ENCODE measurements at places on chromosomes 4 and X.

DNA sequence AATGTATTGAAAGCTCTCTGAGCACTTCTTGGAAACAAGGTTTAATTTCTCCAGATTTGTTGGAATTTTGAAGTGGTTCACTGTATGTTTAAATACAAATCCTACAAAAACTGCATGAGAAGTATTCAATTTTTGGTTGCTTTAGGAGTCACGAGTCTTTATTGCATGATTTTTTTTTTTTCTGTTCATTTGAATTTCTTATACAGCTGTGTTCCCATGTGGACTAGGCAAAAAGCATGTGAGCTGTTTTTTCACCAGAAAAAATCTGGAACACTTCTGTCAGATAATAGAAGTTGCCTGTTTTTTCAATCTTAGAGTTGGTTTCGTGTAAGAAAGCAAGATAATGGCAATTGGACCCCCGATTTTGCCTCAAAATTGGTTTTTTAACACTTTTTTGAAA, 66.4 kb downstream of the SLC9A6 start:
- DNase-seq = no peak

GRCh38 chr4:171582961-171583581, 230.1 kb upstream of the GALNTL6 start:
- DNase-seq = no peak

DNA sequence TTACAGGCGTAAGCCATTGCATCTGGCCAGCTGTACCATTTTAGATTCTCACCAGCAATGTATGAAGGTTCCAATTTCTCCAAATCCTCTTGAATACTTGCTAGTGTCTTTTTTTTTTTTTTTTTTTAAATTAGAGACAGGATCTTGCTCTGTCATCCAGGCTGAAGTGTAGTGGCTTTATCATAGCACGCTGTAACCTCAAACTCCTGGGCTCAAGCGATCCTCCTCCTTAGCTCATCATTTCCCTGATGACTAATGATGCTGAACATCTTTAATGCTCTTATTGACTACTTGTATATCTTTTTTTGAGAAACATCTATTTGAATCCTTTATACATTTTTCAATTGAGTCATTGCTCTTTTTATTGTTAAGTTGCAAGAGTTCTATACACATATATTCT, 40.3 kb downstream of the HDAC8 start:
- no peak for DNase-seq

DNA sequence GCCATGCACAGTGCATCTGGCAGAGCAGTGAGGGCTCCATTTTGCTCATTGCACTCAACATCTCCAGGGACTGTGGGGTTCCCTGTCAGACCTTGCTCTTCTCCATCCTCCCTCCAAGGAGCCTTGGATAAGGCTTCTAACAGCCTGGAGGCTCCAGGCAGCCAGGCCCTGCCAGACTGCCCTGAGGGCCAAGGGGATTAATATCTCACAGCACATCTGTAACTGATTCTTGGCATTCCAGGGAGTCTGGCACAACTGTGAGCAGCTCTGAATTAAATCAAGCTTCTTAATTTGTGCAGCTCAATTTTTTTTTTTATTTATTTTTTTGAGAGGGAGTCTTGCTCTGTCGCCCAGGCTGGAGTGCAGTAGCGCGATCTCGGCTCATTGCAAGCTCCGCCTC, 224.5 kb upstream of the PGRMC2 start:
- no peak for DNase-seq

DNA sequence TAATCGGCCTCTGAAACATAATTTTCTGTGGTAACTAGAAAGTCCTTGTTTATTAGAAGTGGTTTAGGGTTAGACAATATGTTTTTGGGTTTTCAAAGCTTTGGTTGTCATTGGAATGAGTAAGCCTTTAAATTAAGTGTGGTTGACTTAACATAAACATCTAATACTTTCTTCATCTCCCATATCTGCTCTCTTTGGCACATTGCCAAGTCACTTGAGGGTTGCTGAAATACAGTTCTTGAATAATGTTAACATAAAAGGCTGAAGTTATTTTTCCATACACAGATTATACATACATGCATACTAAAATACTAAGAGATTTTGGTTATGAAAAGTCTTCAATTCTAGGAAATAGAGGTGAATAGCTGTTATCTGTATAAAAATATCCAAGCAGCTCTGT, 241.7 kb upstream of the BMP3 start:
- DNase-seq = no peak

DNA sequence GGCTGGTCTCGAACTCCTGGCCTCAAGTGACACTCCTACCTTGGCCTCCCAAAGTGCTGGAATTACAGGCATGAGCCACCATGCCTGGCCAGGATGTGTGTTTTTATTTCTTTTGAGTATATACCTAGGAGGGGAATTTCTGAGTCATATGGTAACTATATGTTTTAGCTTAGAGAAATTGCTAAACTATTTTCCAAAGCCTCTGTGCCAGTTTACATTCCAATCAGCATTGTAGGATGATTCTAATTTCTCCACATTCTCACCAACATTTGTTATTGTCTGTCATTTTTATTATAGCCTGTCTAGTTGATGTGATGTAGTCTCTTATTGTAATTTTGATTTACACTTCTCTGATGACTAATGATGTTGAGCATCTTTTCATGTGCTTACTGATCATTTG, 1576.0 kb downstream of the RPA4 start:
- DNase-seq = no peak

- no peak for DNase-seq
Measured at GRCh38 chr4:119549639-119550038, 79.0 kb downstream of the PDE5A start.

DNA sequence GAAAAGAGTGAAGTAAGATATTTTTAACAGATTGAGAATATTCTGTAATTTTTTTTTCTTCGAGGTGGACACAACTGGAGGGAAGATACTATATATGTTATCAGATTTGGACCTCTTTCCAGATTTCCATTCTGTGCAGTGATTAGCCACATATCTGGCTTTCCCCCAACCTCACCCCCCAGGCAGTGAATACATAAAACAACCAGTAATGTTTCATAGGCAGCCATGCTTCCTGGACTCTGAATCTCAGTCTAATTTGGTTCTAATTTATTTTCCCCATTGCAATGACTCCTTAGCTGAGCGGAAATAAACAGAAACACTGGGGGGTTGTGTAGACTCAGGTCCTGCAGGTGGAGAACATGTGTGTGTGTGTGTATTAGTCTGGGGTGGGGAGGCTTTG, 226.5 kb downstream of the FBXW7 start:
- DNase-seq = no peak

- no peak for DNase-seq
Measured at GRCh38 chrX:66053414-66053813, 13.5 kb upstream of the VSIG4 start.

DNA sequence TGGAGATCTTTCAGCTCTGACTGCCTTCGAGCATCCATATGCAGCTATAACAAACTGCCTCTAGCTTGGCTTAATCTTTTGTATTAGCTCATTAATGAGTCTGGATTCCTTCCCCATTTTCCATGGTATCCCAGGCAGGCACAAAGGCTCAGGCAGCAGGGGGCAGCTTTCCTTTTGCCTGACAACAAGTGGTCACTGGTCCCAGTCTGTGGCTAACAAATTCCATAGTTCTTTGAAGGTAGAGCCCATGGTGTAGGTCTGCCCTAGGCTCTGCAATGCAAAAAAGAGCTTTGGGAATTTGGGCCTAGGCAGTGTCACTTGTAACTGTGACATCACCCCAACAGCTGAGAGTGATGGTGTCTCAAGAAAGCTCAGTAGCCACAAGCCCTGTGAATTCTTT, 234.4 kb upstream of the GPC4 start:
- no peak for DNase-seq

DNA sequence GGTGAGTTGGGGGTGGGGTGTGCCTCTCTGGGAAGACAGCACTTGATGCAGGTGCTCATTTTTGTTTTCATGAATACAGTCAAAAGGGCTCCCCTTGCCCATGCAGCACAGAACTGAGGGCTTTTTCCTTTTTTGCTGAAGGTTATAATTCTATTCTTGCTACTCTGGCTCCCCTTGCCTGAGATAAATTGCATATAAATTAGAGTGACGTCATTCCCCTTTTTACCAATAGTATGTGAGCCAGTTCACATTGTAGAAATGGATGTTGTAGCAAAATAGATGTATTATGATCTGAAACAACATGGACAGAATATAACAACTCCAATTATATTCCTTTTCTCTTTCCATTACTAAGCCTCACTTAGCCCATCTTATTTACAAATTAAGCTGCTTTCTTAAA, 28.4 kb downstream of the CXorf58 start:
- no peak for DNase-seq

DNA sequence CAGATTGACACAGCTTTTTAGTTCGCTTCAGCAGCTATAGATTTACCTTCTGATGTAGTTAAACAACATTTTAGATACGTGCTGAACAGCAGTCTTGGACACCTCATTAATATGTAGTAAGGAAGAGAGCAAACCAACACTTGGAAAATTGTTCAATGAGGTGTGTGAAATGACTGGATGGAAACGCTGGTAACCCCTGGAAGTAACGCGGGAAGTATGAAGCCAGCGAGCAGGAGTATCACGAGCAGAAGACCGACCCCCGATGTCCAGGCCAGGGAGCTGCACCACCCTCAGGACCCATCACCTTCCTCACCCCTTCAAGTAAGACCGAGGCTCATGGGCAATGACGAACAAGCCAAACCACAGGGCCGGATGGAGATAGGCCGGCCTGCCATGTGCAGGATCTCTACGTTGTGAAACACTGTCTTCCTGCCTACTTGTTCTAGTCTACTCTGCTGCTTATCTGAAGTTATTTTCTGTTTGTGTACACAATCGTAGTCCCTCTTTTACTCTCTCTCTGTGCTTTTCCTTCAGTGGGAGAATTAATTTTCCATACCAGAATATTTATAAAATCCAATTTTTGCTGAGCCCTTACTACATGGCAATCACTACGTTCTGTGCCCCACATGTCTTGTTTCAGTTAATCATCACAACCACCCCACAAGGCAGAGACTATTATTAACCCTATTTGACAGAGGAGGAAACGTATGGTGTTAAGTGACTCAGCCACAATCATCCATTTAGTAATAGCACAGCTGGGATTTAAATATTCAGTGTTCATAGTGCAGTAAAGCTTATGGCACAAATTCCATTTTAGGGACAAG, 221.7 kb downstream of the APBB2 start:
- DNase-seq = no peak

GRCh38 chrX:41616255-41616654, 72.5 kb upstream of the GPR34 start:
- no peak for DNase-seq
